ENCODE measurements at places on chromosomes 12 and 14.

DNA sequence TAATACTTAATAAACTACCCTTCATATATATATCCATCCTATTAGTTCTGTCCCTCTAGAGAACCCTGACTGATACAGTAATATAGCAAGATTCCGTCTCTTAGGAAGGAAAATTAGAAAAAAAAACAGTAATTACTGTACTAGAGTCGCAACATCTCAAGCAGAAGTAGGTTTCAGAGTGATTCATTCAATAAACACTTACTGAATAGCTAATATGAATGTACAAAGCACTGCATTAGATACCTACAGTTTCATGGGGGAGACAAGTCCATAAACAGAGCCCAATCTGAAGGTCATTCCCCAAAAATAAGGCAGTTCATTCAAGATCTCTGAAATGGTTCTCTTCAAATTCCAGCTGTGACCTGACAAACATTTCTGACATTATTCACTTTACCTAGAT is 9.9 kb downstream of the CERS5 start:
- DNase-seq = no peak

DNA sequence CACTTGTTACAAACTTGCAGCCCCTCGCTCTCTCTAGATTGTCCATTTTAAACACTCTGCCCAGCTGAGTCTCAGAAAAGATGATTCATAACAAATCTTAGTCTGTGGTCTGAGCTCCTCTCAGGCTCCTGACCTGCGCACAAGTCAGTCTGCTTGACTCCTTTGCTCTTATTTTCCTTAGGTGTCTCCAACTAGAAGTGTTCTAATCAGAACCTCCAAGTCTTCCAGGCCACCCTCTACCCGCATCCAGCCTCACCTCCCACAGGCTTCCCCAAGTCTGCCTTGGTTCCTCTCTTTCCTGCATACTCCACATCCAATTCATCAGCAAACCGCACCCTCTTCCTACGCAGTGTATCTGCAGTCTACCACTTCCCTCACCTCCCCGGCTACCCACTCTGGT is 42.4 kb upstream of the BDKRB2 start:
- no peak for DNase-seq

DNA sequence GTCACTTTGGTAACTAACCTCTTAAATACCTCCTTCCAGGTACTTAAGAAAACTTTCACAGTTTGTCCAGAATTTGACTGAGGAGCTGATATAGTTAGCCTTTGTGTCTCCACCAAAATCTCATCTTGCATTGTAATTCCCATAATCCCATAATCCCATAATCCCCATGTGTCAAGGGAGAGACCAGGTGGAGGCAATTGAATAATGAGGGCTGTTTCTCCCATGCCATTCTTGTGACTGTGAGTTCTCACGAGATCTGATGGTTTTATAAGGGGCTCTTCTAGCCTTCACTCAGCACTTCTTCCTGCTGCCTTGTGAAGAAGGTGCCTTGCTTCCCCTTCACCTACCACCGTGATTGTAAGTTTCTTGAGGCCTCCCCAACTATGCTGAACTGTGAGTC is 7.8 kb upstream of the NOVA1 start:
- no peak for DNase-seq

- peak; percentile 56 for DNase-seq
These were observed 32.3 kb upstream of the DEGS2 start for GRCh38 chr14:100191584-100192249.

DNA sequence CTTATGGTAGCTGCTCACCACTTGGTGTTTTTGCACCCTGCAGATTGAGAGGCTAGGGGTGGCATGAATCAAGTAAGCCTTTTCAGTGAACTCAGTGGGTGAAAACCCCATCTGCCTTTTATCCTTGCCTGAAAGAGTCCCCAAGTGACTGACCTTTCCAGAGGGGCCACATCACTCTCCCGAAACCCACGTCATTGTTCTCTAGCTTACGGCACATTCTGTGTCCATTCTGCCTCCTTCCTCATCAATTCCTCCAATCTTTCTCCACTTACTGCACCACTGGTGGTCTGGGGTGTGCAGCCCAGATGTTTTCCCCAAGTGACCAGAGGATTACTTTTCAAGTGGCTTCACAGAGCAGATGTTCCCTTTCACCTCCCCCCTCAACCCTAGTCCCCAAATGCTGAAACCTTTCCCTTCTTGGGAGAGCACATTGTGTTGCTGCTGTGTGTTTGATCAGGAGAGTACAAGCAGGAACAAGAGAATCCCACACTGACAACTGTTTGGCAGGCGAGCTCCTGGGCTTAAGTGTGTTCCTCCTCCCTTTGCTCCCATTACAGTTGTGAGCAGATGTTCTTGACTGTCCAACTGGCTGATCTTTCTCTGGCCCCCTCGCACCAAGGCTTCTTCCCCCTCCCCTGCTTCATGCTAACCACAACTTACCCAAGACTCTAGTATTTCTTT is 138.0 kb upstream of the IGF1 start:
- peak; percentile 69 for DNase-seq

DNA sequence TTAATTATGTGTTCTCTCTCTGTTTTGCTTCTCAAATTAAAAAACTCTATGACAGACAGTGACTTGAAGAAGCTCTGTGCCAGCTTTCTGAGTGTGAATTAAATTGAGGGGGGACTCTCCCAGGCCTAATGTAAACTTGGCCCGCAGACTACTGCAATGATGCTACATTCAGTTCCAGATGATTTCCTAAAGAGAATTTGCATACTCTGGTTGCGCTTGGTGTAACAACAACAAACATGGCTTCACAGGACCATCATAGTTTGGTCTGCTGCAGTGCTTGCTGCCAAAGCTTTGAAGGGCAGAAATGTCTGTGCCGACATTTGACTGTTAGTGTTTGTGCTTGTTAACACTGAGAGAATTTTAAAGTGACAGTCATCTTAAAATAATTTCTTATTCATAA is 25.0 kb downstream of the CFAP54 start:
- no peak for DNase-seq

GRCh38 chr12:50041962-50042361 is 15.4 kb upstream of the ASIC1 start:
- no peak for DNase-seq

GRCh38 chr12:19759227-19759626 is 319.9 kb downstream of the AEBP2 start:
- DNase-seq = no peak

GRCh38 chr14:76235628-76236027 is 83.9 kb downstream of the GPATCH2L start:
- DNase-seq = no peak

GRCh38 chr12:111971800-111972199 is 41.2 kb downstream of the TMEM116 start:
- no peak for DNase-seq

DNA sequence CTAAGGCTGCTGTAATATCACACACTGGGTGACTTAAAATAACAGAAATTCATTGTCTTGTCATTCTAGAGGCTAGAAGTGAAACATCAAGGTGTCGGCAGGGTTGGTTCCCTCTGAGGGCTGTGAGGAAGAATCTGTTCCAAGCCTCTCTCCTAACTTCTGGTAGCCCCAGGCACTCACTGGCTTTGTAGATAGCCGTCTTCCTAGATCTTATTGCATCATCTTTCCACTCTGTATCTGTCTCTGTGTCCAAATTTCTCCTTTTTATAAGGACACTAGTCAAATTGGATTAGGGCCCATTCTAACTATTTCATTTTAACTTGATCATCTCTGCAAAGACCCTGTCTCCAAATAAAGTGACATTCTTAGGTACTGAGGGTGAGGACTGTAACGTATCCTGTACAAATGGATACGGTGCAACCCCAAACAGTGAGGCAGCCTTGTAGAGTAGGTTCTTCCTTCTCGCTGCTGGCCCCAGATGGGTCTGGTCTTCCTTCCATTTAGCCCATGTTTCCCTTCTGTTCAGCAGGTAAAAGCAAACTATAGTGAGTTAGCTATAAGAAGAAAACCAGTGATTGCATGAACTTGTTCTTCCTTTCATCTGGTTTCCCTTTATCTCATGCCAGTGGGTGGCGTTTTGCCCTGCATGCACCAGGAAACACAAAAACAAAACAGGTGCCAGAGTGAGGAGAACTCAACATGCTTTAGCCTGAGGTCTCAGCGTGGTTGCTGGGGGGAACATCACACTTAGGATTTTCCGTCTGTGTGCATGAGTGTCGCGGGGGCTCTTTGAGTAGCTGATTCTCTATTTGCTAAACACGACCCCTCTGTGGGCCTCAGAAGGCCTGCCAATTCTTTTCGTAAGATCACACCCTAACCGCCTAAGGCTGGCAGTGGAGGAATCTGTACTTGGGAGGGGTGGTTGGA is 19.5 kb downstream of the TTC9 start:
- DNase-seq = no peak

DNA sequence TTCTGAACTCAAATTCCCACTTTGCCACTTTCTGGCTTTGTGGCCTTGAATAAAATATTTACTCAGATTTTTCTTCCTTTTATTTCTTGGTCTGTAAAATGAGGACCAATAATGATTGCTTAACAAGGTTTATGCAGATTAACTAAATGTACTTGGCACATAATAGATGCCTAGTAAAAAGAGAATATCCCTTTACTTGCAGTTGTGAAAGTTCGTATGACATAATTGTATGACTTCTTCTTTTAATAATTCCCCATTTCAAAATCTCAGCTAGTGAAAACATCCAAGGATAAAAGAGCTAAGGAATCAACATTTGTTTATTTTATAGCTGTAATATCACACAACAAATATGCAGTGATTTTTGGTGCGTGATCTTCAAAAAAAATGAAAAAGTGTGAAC is 215.6 kb upstream of the ATP2B1 start:
- no peak for DNase-seq

GRCh38 chr14:99775351-99775750 is 17.9 kb upstream of the EML1 start:
- DNase-seq = no peak

GRCh38 chr14:95531473-95531872 is 3.4 kb upstream of the GLRX5 start:
- DNase-seq = no peak

- DNase-seq = no peak
These were observed 56.3 kb downstream of the PPP1R36 start for GRCh38 chr14:64605926-64606685.

GRCh38 chr14:61479746-61480502 is 158.5 kb downstream of the PRKCH start:
- DNase-seq = no peak

DNA sequence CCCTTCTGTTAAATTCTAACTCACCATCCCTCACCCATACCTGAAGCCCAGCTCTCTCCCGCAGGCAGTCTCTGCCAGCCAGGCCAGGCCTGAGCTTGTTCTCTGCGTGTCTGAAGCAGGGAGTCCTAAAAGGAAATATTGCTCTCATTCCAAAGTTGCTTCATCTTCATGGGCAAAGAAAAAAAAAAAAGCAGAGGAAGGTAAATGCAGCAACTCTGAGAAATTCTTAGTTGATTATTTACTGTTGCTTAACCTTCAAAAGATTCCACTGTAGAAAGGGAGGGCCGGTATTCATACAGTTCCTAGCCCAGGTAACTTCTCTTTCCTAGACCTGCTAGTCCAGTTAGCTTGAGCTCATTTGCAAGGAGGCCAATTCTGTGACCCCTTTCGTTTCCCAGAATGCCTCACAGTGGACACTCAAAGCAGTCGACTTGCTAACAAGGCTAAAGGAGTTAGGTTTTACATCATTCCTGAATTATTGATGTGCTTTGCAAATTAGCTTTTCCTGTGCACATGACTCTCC is 193.5 kb upstream of the EEA1 start:
- DNase-seq = no peak

- no peak for DNase-seq
These were observed 5.3 kb downstream of the NUAK1 start for GRCh38 chr12:106133136-106134087.

DNA sequence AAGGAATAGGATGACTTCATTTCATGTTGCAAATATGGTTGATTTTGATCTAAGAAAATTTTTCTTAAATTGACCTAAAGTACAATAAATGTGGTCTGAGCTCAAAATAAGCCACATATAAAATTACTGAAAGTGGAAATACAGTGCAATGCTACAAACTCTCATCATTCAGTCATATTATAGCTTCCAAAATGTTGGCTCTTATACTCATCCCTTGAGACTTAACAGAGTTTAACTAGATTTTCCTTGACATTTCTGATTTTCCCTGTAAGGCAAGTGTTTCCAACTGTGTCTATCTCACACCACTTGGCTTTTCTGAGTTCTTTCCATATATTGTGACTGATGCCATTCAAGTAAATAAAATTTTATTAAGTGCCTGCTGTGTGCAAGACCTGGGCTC is 123.7 kb upstream of the NTF3 start:
- DNase-seq = no peak

DNA sequence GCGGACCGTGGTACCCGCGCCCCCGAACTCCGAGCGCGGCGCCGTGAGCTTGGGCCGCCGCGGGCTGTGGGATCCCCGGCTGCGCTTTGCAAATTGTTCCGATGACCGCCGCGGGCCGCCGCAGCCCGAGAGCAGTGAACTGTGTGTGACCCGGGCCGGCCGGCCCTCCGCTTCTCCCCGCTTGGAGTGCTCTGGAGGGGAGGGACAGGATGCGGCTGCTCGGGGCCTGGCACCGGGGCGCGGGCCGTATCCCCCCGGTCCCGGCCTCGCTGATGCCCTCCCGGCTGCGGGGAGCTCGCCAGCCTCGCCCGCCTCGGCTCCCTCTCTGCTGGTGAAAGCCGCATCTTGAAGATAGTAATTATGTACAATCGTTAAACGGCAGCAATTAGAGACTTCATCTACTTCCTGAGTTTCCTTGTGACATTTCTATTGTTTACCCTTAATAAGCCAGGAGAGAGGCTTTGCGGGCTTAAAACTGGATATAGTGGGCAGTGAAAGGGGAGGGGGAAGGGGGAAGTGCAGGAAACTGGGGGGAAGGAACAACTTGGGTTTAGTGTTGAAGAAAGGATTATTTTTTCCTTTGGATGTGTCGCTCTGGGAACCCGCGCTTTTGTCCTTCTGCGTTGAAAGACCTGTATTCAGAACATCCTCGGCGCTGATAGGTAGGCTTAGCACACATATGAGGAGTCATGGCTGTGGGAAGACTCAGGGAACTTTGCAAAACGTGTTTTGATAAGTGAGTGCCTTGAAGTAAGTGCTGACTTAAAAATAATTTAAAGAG is 1.2 kb downstream of the PELI2 start:
- DNase-seq = peak; percentile 74

- DNase-seq = peak; percentile 15
These were observed 58.9 kb downstream of the CCDC88C start for GRCh38 chr14:91358654-91359220.

GRCh38 chr14:104328607-104329006 is 190.2 kb downstream of the KIF26A start:
- DNase-seq = peak; percentile 7

DNA sequence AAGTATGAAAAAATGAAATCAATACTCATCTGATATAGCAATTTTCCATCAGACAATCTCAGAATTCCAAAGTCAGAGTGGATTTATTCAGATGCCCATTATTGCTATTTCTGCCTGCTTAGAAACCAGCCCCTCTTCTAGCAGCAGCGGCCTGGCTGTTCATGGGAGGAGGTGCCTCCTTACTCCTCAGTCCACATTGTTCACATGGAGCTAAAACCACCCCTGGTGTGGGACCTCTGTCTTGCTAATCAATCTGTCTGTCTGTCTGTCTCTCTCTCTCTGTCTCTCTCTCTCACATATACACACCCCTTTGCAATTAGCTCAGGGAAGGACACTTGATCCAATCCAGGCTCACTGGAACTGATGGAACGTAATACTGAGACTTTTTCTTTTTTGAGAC is 176.1 kb downstream of the APAF1 start:
- DNase-seq = no peak
